Muscle of back (tissue), 13 donors: ENCODE measurements at places on chromosomes 2 and 18.

GRCh38 chr2:42756966-42757513 lies 6.9 kb downstream of the OXER1 start:
- DNase-seq: no peak

DNA sequence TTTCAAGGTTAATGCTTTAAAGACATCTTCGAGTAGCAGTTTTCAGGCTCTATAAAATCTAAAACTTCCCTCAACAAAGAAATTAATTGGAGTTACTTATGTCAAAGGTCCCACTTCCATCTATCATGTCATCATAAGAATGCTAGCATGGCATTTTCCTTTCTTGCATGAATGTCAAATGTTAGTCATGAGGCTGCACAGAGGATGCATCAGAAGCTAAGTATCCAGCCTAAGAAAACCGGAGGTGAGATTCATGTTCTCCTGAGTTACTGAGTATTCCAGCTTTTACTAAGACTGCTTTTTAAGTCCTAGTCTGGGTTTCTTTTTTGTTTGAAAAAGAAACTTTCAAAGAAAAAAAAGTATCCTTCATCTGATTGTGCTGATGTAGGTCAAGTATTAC lies 130.6 kb upstream of the CDH19 start:
- no peak for DNase-seq

GRCh38 chr2:186255823-186256222 lies 230.2 kb upstream of the ZC3H15 start:
- no peak for DNase-seq

DNA sequence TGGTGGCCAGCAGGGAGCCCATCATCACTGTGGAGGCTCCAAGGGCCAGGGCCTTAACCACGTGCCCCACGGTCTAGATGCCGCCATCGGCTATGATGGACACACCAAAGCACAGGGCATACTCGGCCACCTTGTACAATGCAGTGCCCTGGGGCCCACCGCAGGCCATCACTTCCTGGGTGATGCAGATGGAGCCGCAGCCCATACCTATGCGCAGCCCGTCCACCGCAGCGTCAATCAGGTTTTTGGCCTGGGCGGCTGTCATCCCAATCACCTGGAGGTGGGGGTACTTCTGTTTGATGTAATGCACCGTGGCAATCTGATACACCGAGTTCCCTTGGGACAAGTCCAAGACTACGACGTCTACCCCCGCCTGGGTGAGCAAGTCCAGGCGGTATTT lies 153.3 kb upstream of the ZSWIM2 start:
- no peak for DNase-seq

DNA sequence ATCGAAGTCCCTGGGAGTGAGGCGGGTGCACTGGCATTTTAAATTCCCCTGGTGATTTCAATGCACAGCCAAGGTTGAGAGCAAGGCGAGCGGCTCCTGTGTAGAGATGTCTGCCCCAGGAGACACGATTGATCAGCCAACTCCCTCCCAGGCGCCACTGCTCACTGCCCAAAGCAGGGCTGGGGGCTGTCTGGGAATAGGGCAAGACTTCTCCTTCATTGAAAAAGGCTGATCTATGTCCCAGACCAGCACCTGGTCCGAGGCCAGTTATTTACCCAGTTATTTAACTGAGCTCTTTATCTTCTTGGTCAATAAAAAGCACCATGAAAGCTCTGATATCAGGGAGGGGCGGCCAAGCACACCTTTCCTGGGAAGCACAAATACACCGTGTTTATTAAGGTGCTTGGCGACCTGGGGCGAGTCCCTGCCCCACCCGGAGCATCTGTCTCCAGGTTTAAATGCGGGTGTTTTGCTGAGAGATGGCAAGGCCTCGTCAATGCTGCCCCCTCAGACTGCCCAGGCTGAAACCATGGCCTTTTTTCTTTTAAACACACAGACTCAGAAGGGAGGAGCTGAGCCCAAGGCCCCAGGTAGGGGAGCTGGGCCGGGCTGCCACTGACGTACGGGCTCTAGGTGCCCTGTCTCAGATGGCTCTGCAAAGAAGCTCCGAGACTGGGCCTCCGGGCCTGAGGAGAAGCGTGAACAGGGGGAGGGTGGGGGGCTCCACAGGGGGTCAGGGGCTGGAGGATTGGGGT lies 73.9 kb upstream of the HPCAL1 start:
- DNase-seq: no peak

DNA sequence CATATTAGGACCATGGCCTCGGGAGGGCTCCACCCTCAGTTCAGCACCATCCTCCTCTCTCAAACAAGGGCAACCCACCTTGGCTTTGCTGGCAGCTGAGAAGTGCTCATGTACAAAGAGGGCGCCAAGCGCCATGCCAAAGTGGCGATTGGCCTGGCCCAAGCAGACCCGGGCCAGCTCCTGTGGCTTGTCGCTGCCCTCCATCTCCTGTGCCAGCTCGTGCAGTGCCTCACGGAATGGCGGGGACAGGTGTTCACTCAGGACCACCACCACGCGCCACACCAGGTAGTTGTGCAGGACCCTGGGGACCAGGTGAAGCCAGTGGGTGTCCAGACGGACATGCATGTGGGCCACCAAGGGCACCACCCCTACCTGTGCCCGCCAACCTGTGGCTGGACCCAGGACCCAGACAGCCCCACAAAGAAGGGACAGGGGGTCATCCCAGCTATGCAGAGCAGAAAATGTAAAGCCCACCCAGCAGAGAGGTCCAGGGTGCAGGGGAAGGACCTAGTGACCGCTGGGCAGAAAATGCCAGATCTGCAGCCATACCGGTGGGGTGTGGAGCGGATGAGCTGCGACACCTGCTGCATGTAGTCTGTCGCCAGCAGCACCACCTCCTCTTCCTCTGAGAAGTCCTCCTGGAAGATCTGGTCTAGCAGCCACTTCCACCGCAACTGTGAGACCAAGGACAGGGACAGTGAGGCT lies 3.6 kb downstream of the ECEL1 start:
- DNase-seq: no peak

- no peak for DNase-seq
Measured at GRCh38 chr2:177254433-177255226, 9.9 kb downstream of the NFE2L2 start.

DNA sequence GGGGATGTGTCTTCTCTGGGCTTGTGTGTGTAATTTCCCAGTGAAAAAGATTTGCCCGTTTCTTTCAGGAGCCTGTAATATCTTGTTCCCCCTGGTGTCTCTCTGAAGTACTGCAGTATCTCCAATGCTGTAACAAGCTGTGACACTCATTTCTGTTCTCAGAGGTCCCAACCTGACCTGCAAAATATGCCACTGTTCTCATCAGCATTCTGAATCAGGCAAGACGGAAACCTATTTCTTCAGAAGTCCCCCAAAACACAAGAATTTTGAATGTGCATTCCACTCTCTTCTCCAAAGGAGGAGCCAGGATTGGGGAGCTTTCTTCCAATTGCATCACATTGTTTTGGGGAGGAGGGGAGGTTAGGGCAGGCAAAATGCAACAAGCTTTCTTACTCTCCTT lies 77.0 kb upstream of the CNGA3 start:
- peak; percentile 53 for DNase-seq

DNA sequence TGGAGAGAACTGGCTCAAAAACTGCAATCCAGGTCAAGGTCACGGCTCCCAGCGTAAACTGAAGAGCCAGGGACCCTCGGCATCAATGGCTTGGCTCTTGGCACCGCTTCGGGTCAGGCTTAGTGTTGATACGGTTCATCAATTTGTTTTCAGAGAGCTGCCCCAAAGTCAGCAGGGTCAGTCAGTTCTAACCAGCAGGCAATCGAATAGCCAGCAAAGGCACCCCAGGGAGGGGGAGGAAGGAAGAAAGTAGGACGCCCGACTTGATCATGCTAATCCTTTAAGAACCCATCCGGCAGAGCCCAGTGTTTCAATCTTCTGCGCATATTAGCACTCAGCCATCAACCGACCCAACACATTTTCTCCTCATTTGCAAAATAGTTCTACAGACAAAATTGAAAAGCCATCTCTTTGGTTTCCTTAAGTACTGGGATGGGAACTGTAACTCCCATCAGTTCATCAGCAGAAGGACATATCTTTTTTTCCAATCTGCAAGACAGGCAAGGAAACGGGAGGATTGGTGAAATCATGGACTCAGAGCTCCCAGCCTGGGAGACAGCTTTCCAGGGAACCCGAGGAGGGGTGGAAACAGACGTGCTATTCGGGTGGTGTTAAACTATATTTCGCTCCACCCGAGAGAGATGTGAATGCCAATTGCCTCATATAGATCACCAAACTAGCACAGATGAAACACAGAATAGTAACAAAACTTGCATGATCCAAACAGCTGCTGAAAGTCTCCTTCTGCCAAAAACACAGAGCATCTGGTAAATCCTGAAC lies 40.7 kb upstream of the CABLES1 start:
- peak; percentile 73 for DNase-seq

DNA sequence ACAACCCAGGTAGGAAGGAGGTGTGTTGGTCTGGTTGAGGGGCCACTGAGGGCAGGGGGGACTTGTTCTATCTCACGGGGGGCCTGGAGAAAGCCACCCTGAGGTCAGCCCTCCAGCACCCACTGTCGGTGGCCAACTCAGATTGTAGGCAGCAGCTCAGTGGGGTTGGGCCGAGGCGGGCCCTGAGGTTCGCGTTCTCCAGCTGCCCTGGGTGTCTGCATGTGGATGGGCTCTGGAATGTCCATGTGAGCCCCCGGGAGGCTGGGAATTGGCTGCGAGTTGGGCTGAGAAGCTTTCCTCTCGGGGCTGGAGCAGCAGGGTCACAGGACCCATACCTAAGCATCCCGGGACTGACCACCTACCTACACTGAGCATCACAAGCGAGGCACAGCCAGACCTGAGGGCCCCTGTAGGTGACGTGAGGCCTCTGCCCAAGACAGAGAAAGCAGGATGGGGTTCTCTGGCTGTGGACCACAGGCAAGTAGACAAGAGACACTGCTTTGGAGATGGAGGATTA lies 70.3 kb upstream of the HAAO start:
- no peak for DNase-seq

- DNase-seq: peak; percentile 55
Measured at GRCh38 chr2:160582490-160583145, 89.0 kb upstream of the RBMS1 start.

DNA sequence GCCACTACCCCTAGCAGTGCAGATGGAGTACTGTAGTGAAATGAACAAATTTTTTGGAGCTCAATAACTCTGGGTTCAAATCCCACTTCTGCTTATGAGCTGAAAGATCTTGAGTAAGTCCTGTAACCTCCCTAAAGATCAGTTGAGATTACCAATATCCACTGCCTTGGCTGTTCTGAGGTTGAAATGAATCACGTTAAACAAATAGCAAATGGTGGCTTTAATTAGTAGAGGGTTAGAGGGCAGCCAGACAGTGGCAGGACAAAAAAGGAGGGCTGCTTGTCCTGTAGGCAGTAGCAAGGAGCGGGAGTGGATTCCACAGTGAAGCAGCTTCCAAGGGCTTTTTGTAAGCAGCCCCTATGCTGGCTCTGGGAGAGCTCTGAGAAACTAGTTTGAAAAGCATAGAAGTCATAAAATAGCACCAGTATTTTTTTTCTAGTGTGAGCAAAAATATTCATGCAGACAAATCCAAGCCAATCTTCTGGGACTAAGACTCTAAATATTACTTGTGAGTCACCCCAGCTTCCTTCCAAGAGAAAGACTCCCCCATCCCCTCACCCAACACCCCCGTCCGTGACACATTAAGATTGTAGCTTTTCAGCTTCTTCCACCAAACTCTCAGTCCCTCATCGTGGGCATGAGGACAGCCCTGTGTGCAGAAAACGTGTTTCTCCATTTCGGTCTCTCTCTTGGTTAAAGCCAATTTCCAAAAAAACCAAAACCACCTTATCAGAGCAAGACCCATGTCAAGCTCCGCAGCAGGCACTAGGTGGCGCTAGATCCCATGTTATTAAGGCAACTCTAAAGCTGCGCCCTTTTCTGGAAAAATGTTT lies 123.5 kb upstream of the LGALSL start:
- peak; percentile 87 for DNase-seq

DNA sequence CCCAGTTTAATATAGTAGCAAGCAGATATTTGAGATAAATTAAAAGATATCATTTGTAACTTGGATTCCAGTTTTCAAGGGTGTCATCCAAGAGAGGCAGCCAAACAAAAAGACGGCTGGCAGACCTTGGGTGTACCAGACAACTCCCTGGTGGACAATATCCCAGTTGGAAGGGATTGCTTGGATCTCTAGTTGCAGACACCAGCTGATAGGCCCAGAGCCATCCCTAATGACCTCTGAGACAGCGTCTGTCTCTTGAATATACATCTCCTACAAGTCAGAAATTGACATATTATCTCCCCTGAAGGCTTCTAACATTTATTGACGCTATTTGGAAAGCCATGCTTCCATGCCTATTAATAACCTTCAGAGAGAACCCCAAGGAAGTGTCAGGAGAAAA lies 67.7 kb downstream of the ACVR1 start:
- no peak for DNase-seq

GRCh38 chr2:108928660-108929377 lies 60.2 kb downstream of the EDAR start:
- no peak for DNase-seq

DNA sequence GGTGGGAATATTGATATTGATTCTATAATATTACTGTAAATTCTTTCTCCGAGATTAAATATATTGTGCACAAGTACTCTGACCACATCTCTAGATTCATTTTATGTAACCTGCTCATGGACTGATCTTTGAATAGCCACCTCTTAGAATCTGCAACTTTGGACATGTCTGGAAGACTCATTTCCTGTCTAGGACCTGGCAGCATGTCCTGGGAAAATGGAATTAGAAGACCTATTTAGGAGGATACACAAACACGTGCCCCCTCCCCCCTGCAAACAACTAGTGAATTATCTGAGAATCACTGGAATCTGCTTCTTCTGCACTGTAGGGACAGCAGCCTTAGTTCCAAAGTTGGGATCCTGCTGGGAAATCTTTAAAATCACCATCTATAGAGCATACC lies 94.1 kb downstream of the UBE2E3 start:
- DNase-seq: no peak

DNA sequence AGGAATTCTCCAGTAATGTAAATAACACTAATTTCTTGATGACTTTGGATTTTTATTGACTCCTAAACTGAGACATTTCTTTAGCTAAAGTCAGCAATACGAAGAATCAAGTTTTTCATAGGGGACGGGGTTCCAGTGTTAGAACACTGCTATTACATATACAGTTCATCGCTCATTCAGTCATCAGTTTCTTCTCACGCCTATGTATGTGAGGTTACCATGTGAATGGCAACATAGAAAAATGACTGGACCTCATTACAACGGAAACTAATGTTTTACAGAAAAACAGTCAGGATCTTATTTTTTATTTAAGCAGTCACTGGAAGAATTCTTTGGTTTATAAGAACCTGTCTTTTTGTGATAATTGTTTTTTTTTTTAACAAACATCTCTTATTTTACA lies 56.4 kb downstream of the THADA start:
- no peak for DNase-seq

- no peak for DNase-seq
Measured at GRCh38 chr2:121887513-121888188, 132.2 kb downstream of the TSN start.
